ENCODE measurements at places on chromosomes 11 and 22. TPM values are rescaled to one million over a fixed set of nuclear protein-coding genes. Genes with fewer than 3 reads are reported as not detected.

DNA sequence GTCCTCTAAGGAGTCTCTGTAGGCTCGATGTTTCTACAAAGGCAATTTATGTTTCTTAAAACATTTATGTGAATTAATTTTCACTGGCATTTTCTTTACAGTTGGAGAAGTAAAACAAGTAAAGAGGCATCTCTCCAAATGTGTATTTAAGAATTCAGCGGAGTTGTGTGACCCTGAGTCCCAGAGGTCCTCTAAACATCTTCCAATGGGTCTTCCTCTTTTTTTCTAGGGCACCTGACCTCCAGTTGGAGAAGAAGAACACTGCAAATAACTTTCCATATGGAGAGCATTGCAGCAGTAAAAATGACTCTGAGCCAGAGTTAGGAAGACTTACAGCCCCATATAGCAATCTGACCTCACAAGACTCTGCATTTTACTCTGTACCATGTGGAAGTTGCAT, 480.5 kb upstream of the RAG2 start:
- peak; percentile 2 for DNase-seq

Gene PGA5
- 0.39 TPM for total RNA-seq

- no peak for DNase-seq
These were observed 123.3 kb upstream of the TBCEL start for GRCh38 chr11:120900643-120901042.

- DNase-seq, result no peak
These were observed 118.8 kb upstream of the VPREB1 start for GRCh38 chr22:22125579-22126468.

- no peak for DNase-seq
These were observed 98.6 kb downstream of the CEP164 start for GRCh38 chr11:117426297-117426685.

Gene INSC
- total RNA-seq, result 2.3 TPM

Gene IL18
- total RNA-seq, result 21.6 TPM
